ENCODE measurements at places on chromosomes 2 and 18. TPM values are rescaled to one million over a fixed set of nuclear protein-coding genes. Genes with fewer than 3 reads are reported as not detected.

DES gene
- 64.5 TPM for total RNA-seq

IL1RN gene
- total RNA-seq, result 20.1 TPM

TUBB8B gene
- 0.47 TPM for total RNA-seq

CTNNA2 gene
- not detected for total RNA-seq

ACVR1C gene
- total RNA-seq, result 1.7 TPM

NEDD4L gene
- 203 TPM for total RNA-seq

NCKAP5 gene
- 34.6 TPM for total RNA-seq

LDLRAD4 gene
- total RNA-seq, result 24.6 TPM

POTEI gene
- 0.24 TPM for total RNA-seq

CREG2 gene
- total RNA-seq, result not detected

NT5DC4 gene
- total RNA-seq, result 0.53 TPM

SFT2D3 gene
- 7.4 TPM for total RNA-seq

CD226 gene
- total RNA-seq, result 5.4 TPM

SCN1A gene
- total RNA-seq, result 19.1 TPM

ANKRD23 gene
- total RNA-seq, result 3.5 TPM

NDC80 gene
- total RNA-seq, result 1.1 TPM

SFTPB gene
- total RNA-seq, result 12,584 TPM

UGT1A8 gene
- not detected for total RNA-seq

IL37 gene
- not detected for total RNA-seq

SLC4A3 gene
- 1.0 TPM for total RNA-seq

CASP8 gene
- total RNA-seq, result 44.2 TPM

C2orf81 gene
- total RNA-seq, result 10.0 TPM

INHA gene
- not detected for total RNA-seq

ST8SIA3 gene
- total RNA-seq, result not detected

CYP26B1 gene
- 2.5 TPM for total RNA-seq

SPATS2L gene
- 100 TPM for total RNA-seq

CCDC74B gene
- total RNA-seq, result 7.2 TPM

EVX2 gene
- total RNA-seq, result not detected

ADD2 gene
- total RNA-seq, result 2.1 TPM

SCYGR4 gene
- total RNA-seq, result not detected

BBS5 gene
- 7.0 TPM for total RNA-seq

RAPGEF4 gene
- 14.6 TPM for total RNA-seq

ELOA2 gene
- not detected for total RNA-seq

PLGLB2 gene
- 1.8 TPM for total RNA-seq

TMEM247 gene
- total RNA-seq, result not detected

All from lower lobe of right lung (tissue), 2 donors.